Activated T-helper 1 cell treated with anti-CD3 and anti-CD28 coated beads, Interleukin-12 subunit alpha, Interleukin-12 subunit beta, Interleukin-2, Interleukin-4 antibody, amounts not matched to agents 30 ng/mL and 10 ng/mL and 1 ng/mL, durations not matched to agents 14 hours and 24 hours and 36 hours (primary cell): ENCODE measurements at places on chromosomes 16 and 17. TPM values are rescaled to one million over a fixed set of nuclear protein-coding genes. Genes with fewer than 3 reads are reported as not detected.

Gene RRAD
- total RNA-seq: 0.83 and 0.93 TPM in 2 replicates

Gene AATK
- 0.61 and 0.62 TPM in 2 replicates for total RNA-seq

Gene MAP2K6
- total RNA-seq: 0.88 and 1.7 TPM in 2 replicates

Gene TMEM256
- total RNA-seq: 53.5 and 54.7 TPM in 2 replicates

Gene TSC2
- total RNA-seq: 96.4 and 111 TPM in 2 replicates

Gene TRAF4
- 178 and 182 TPM in 2 replicates for total RNA-seq

Gene KRTAP2-1
- not detected in 2 replicates for total RNA-seq

Gene ODAD4
- 0.39 and 0.73 TPM in 2 replicates for total RNA-seq

Gene KIAA0753
- total RNA-seq: 18.2 and 22.2 TPM in 2 replicates

Gene SIRT7
- total RNA-seq: 53.2 and 57.5 TPM in 2 replicates

Gene SLFN12
- total RNA-seq: 6.6 and 8.4 TPM in 2 replicates

Gene MT3
- total RNA-seq: 1.9 and 2.7 TPM in 2 replicates

Gene ARMC5
- 11.2 and 12.7 TPM in 2 replicates for total RNA-seq
